ENCODE measurements at places on chromosomes 3 and 15.

DNA sequence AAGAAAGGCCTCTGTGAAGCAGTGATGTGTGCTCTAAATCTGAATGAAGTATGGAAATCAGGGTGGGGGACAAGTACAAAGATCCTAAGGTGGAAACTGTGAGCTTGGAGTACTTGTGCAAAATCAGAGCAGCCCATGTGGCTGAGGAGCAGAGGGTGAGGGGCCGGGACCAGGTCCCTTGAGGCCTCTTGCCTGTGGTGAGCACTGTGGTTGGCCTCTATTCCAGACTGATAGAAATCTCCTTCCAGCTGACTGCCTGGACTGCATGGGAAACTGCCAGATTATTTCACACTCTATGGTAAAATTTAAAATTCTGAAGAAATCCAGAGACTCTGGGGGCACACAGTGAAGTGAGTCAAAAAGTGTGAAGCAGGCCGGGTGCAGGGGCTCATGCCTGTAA, 81.4 kb downstream of the TM4SF4 start:
- peaks cover 6% of the 10 kb centered on the region for H3K27me3 ChIP-seq
- no peak overlapping the region for H3K27ac ChIP-seq
- DNase-seq: no peak
- no peaks in the 10 kb centered on the region for H3K4me1 ChIP-seq
- H3K4me3 ChIP-seq: no peak overlapping the region
- H3K36me3 ChIP-seq: no peaks in the 10 kb centered on the region

- H3K27ac ChIP-seq: no peak overlapping the region
- peaks cover 8% of the 10 kb centered on the region for H3K27me3 ChIP-seq
- no peak for DNase-seq
- no peaks in the 10 kb centered on the region for H3K36me3 ChIP-seq
Observed at GRCh38 chr15:90126596-90127435, 24.5 kb upstream of the IDH2 start.

DNA sequence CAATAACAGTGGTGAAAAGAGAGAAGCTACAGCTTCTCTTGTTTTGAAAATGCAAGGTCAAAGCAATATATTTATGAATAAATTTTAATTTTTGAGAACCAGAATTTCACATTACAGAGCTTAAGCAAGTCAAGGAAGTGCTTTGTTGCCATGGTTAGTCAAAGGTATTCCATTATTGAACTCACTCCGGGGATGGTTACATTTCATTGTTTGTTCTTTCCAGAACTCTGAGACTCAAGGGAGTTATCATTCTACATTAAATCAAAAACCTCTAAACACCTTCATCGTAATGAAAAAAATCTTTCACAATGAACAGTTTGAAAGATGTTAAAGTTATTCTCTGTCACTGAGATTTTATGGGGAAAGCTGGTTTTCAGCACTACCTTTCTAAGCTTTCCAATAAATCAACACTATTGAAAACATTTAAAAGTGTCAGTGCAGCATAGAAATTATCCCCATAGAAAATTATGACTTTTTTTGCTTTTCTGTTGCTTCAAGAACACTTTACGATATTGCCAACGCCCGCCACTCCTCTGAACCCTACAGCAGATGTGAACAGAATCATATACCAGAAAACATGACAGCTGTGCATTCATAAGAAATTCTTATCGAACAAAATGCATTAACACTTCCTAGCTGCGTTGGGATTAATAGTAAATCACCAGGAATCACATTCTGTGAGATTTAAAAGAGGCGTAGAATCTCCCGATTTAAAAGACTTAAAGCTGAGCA, 83.0 kb downstream of the OTOL1 start:
- no peak overlapping the region for H3K4me3 ChIP-seq
- H3K27me3 ChIP-seq: no peaks in the 10 kb centered on the region
- no peak for DNase-seq
- no peaks in the 10 kb centered on the region for H3K36me3 ChIP-seq
- no peak overlapping the region for H3K27ac ChIP-seq

- no peaks in the 10 kb centered on the region for H3K27me3 ChIP-seq
- H3K36me3 ChIP-seq: peaks cover 3% of the 10 kb centered on the region
- H3K4me3 ChIP-seq: peak overlapping the region; percentile 87
Observed at GRCh38 chr15:56887782-56888438, 30.5 kb upstream of the TCF12 start.

GRCh38 chr3:129614927-129615363, 8.5 kb upstream of the PLXND1 start:
- no peak for DNase-seq
- H3K36me3 ChIP-seq: no peaks in the 10 kb centered on the region
- no peak overlapping the region for H3K27ac ChIP-seq
- H3K4me1 ChIP-seq: peaks cover 11% of the 10 kb centered on the region
- no peak overlapping the region for H3K4me3 ChIP-seq

- H3K4me1 ChIP-seq: no peaks in the 10 kb centered on the region
- no peak for DNase-seq
- H3K27ac ChIP-seq: no peak overlapping the region
- H3K4me3 ChIP-seq: no peak overlapping the region
- peaks cover 3% of the 10 kb centered on the region for H3K27me3 ChIP-seq
- no peaks in the 10 kb centered on the region for H3K36me3 ChIP-seq
Observed at GRCh38 chr3:28218917-28219198, 22.6 kb upstream of the CMC1 start.

DNA sequence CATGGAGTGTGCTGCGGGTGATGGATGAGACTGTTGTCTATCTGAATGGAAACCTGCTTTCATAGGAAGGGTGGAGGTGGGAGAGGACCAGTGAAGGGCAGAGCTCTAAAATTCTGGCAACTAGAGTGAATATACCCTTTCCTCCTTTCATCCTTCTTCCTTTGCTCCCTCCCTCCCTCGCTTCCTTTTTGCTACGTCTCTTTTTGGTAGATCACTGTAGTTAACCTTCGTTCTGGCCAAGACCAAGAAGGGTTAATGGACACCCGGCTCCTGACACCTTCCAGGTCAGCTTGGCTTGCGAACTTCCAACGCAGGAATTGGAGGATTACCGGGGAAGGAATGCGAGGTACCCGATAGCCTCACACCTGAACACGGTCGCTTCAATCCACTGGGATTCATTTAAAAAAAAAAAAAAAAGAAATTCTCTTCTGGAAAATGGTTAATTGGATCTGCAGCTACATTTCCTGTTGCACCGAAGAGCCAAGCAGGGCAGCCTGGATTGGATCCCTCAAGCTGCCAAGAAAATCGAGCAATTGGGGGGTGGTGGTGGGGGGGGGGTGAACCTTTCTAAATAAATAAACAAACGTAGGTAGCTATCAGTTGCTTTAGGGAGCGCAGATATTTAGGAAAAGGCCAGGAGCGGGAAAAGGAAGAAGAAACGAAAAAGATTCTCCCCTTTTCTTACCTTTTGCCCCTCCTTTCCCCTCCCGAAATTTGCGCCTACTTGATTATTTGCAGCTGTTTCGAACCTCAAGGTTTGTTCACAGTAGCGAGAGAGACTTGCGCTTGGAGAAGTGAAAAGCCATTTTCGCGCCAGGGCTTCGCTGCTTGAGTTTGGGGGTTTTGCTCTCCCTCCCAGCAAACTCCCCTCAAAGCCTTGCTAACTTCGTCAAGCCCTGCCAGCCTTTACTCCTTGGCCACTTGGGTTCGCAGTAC, 9.5 kb upstream of the NR2F2 start:
- no peak for DNase-seq
- H3K4me1 ChIP-seq: no peaks in the 10 kb centered on the region
- H3K27ac ChIP-seq: no peak overlapping the region
- no peak overlapping the region for H3K4me3 ChIP-seq
- peaks cover 44% of the 10 kb centered on the region for H3K27me3 ChIP-seq
- H3K36me3 ChIP-seq: no peaks in the 10 kb centered on the region

GRCh38 chr15:63069616-63070090, 27.1 kb downstream of the TPM1 start:
- no peak for DNase-seq
- H3K4me1 ChIP-seq: no peaks in the 10 kb centered on the region
- H3K27ac ChIP-seq: no peak overlapping the region
- peaks cover 3% of the 10 kb centered on the region for H3K36me3 ChIP-seq
- H3K27me3 ChIP-seq: no peaks in the 10 kb centered on the region

GRCh38 chr3:154795582-154795981, 284.5 kb upstream of the MME start:
- no peaks in the 10 kb centered on the region for H3K4me1 ChIP-seq
- H3K27ac ChIP-seq: no peak overlapping the region
- no peaks in the 10 kb centered on the region for H3K27me3 ChIP-seq
- no peak overlapping the region for H3K4me3 ChIP-seq
- no peak for DNase-seq

DNA sequence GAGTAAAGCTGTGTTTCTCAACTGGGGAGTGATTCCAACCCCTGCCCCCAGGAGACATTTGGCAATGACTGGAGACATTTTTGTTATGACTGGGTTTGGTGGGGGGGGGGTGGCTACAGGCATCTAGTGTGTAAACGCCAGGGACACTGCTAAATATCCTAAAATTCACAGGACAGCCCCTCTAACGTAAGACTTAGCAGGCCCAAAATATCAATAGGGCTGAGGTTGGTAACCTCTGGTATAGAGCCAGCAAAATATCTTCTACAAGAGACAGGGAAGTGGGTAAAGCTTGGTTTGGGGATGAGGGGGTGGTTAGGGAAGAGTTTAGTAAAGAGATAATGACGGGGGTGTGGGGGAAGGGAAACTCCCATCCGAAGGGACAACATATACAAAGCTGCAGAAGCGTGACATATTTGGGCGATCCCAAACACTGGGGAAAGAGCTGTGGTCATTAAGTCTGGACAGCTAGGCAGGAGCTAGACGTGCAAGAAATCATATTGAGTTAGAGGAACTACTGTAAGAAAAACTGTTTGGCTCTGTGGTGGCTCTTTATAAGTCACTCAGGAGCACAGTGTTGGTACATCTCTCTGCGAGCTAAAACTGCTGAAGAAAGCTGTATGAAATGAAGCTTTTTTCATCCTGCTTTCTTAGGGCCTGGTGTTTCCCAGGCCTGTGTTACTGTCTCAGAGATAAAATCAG, 697 bp upstream of the TRIM69 start:
- DNase-seq: no peak
- peaks cover 46% of the 10 kb centered on the region for H3K4me1 ChIP-seq
- peak overlapping the region; percentile 87 for H3K27ac ChIP-seq
- no peaks in the 10 kb centered on the region for H3K27me3 ChIP-seq

GRCh38 chr3:13282986-13283876, 136.9 kb downstream of the NUP210 start:
- H3K36me3 ChIP-seq: no peaks in the 10 kb centered on the region
- H3K4me3 ChIP-seq: peak overlapping the region; percentile 78
- peaks cover 15% of the 10 kb centered on the region for H3K4me1 ChIP-seq
- peak; percentile 33 for DNase-seq
- H3K27ac ChIP-seq: no peak overlapping the region

GRCh38 chr3:16307832-16308531, 43.0 kb downstream of the OXNAD1 start:
- no peak for DNase-seq
- no peak overlapping the region for H3K4me3 ChIP-seq
- peaks cover 61% of the 10 kb centered on the region for H3K36me3 ChIP-seq
- peaks cover 33% of the 10 kb centered on the region for H3K4me1 ChIP-seq

GRCh38 chr3:56303487-56303886, 164.8 kb downstream of the ERC2 start:
- H3K4me3 ChIP-seq: no peak overlapping the region
- peaks cover 5% of the 10 kb centered on the region for H3K4me1 ChIP-seq
- peaks cover 9% of the 10 kb centered on the region for H3K27me3 ChIP-seq
- H3K36me3 ChIP-seq: no peaks in the 10 kb centered on the region
- no peak for DNase-seq

DNA sequence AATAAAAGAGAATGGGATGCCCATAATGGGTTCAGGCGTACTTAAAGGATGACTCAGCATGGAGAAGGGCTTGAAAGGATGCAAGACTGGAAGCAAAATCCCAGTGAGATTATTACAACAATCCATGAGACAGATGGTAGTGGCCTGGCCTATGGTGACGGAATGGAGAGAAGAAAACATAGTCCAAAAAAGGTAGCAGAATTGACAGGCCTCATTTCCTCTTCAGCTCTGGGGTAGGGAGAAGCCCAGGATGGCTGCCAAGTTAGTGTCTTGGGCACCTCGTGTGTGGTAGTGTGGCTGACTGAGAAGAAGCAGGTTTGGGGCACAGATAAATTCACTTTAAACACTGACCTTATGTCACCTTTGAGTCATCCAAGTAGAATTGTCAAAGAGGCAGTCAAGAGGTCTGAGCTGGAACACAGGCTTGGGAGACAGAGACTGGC, 18.1 kb downstream of the MB21D2 start:
- H3K27me3 ChIP-seq: peaks cover 3% of the 10 kb centered on the region
- DNase-seq: no peak
- no peaks in the 10 kb centered on the region for H3K4me1 ChIP-seq

GRCh38 chr3:24367664-24368264, 126.9 kb downstream of the THRB start:
- no peak for DNase-seq
- H3K4me1 ChIP-seq: no peaks in the 10 kb centered on the region
- no peak overlapping the region for H3K27ac ChIP-seq

- peaks cover 89% of the 10 kb centered on the region for H3K4me1 ChIP-seq
- DNase-seq: no peak
- no peak overlapping the region for H3K27ac ChIP-seq
Observed at GRCh38 chr3:71436337-71436736, 147.2 kb downstream of the FOXP1 start.

- no peak overlapping the region for H3K27ac ChIP-seq
- no peak overlapping the region for H3K4me3 ChIP-seq
- H3K4me1 ChIP-seq: peaks cover 49% of the 10 kb centered on the region
- no peak for DNase-seq
- H3K27me3 ChIP-seq: no peaks in the 10 kb centered on the region
- H3K36me3 ChIP-seq: peaks cover 48% of the 10 kb centered on the region
Observed at GRCh38 chr15:60392601-60392985, 5.2 kb downstream of the ANXA2 start.

- no peaks in the 10 kb centered on the region for H3K4me1 ChIP-seq
- H3K27ac ChIP-seq: no peak overlapping the region
- DNase-seq: no peak
- no peaks in the 10 kb centered on the region for H3K27me3 ChIP-seq
- H3K4me3 ChIP-seq: no peak overlapping the region
- no peaks in the 10 kb centered on the region for H3K36me3 ChIP-seq
Observed at GRCh38 chr3:113105966-113106660, 105.2 kb upstream of the BOC start.

GRCh38 chr3:9669720-9670432, 20.6 kb downstream of the MTMR14 start:
- H3K4me3 ChIP-seq: no peak overlapping the region
- H3K27ac ChIP-seq: no peak overlapping the region
- H3K4me1 ChIP-seq: no peaks in the 10 kb centered on the region
- peaks cover 96% of the 10 kb centered on the region for H3K36me3 ChIP-seq
- no peak for DNase-seq

Measured in activated B cell treated with CpG ODN at 0.5 μM for 24 hours (primary cell).